ENCODE measurements at places on chromosomes 1 and 21.

- no peak for DNase-seq
Observed at GRCh38 chr1:60510162-60510561, 436.6 kb upstream of the C1orf87 start.

DNA sequence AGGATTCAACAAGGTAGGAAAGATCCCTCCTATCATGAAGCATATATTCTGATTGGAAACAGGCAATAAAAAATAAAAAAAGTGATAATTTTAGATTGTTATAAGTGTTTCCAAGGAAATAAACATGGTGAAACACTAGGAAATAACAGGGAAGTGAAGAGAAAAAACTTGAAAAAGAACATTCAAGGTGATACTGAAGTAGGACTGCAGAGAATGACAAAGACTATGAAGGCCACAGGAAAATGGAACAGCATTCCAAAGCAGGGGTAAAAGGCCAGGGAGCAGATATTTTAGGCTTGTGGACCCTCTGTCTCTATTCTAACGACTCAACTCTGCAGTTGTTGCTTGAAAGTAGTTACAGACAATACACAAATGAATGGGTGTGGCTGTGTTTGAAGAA, 7.9 kb downstream of the ANKRD45 start:
- no peak for DNase-seq

GRCh38 chr1:114902343-114902742, 47.7 kb downstream of the SYCP1 start:
- no peak for DNase-seq

GRCh38 chr1:34696981-34697380, 57.9 kb upstream of the GJB5 start:
- DNase-seq, result no peak

GRCh38 chr21:45110873-45111624, 36.7 kb downstream of the ADARB1 start:
- no peak for DNase-seq

DNA sequence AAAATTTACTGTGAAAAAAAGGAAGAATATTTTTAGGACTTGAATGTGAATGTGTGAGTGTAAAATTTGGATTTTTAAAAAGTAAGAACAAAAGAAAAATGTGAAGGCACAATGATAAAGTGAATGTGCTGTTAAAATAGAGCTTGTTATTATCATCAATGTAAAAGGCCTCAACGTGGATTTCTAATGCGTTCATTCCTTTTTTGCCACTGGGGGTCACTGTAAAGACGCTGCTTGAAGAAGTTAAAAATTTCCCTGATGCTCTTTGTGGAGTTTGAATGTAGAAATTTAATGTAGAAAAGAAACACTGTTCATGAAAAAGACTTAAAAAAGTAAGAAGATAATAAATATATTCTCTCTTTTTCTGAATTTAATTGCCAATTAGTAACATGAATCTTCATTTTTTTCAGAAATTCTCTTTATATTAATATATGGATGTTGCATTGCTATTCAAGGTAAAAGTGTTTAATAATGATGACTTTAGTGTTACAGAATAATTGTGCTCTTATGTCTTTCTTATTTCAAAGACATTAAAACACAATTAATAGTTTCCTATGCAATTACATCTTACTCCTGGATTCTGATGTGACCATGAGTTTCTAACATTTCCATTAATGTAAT, 161.5 kb downstream of the DNM3 start:
- DNase-seq, result peak; percentile 54

- DNase-seq, result no peak
Observed at GRCh38 chr1:248757784-248758195, 2.2 kb upstream of the LYPD8 start.

GRCh38 chr21:33033961-33034413, 8.3 kb downstream of the OLIG2 start:
- DNase-seq, result no peak

GRCh38 chr21:31967334-31967733, 94.5 kb downstream of the HUNK start:
- no peak for DNase-seq

GRCh38 chr1:97164276-97164639, 442.7 kb downstream of the PTBP2 start:
- DNase-seq, result no peak

DNA sequence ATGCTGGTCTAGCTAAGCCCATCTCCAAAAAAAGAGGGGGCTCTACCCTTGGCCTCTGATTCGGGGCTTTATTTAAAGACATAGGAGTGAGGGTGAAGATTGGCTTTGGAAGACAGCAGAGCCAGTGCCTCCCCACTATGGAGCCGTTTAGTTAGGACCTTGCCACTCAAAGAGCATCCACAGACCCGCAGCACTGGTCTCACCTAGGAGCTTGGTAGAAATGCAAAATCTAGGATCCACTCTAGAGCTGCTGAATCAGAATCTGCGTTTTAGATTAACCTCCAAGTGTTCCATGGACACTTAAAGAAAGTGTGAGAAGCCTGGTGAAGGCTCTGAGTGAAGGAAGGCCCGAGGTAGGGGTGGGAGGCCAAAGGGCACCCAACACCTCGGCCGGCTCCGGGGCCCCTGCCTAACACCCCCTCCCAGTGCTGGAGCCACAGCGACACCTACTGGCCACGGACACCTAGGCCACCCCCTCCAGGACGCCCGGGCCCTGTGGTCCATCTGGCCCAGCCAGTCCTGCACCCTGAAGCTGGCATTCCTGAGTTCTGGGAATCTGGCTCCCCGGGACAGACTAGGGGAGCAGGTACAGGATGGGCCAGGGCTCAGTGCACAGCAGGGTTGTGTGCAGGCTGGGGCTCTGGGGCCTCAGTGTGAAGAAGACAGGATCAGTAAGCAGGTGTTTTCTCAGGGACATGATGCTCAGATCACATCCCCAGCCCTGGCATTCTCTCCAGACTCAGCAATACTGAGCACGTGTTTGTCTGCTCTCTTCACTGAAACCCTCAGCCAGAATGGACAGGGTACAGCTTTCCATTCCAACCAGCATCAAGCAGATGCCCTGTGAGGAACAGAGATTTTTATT, 79.2 kb downstream of the TMEM53 start:
- no peak for DNase-seq

GRCh38 chr1:30381266-30381665, 342.1 kb downstream of the MATN1 start:
- no peak for DNase-seq

- peak; percentile 57 for DNase-seq
Observed at GRCh38 chr1:179809506-179810366, 66.6 kb downstream of the FAM163A start.

- no peak for DNase-seq
Observed at GRCh38 chr1:158818975-158819431, 12.1 kb upstream of the MNDA start.

GRCh38 chr1:51572365-51572764, 44.5 kb upstream of the OSBPL9 start:
- no peak for DNase-seq

DNA sequence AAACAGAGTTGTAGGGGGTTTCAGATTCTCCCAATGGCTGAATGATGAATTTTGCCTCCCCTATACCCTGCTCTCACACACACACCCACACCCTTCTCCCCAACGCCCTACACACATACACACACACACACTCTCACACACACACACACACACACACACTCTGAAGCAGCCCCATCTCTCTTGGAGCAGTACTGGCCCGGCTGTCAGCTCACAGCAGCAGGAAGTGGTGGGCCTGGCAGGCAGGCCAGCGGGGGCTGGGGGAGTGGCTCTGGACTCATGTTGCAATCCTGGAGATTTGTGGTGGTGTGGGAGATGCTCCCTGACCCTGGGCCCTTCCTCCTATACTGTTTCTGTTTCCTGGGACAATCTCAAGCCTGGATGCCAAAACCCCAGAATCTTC, 2.2 kb downstream of the IKBKE start:
- peak; percentile 51 for DNase-seq

GRCh38 chr1:94707321-94708298, 112.5 kb upstream of the SLC44A3 start:
- no peak for DNase-seq

DNA sequence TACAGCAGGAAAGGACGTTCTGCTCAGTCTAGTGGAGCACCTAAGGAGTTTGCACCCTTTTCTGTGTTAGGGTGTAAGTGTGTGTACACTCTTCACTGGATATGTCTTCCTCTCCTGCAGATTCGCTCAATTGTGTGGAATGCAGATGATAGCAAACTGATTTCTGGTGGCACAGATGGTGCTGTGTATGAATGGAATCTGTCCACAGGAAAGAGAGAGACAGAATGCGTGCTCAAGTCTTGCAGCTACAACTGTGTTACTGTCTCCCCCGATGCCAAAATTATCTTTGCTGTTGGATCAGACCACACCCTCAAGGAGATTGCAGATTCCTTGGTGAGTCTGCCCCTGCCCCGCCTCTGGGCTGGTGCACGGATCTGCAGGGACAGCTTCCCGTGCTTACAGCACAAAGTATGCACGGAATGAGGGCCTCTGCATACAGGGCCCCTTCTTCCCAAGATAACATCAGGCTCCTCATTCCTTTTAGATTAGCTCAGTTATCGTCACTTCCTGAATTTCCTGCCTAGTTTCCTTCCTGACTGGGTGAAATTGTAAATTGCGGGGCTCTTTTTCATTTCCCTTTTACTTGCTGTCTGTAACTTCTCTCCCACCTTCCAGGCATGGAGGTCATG, 34.6 kb downstream of the CFAP57 start:
- DNase-seq, result peak; percentile 99

GRCh38 chr1:94832446-94832845, 12.3 kb downstream of the SLC44A3 start:
- no peak for DNase-seq

DNA sequence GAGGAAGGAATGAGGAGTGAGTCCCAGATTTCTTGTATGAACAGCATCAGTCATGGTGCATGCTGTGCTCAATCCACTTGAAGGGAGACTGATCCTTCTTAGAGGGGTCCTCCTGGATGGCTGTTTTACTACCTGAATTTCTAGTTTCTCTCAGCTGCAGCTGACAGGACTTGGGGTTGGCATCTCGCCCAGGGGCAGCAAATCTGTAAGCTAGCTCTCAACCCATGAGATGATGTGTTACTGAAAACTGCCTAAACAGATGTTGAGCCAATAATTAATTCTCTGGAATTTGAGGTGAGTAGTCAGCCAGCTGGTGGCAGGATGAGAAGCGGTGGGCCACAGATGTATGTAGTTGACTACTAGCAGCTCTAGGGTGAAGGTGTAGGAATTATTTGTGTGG, 19.6 kb downstream of the BACH1 start:
- DNase-seq, result no peak

GRCh38 chr1:11805422-11806306, at the start of the genes CLCN6 and MTHFR:
CLCN6 (plus strand) TSS chr1:11806191; CDS start chr1:11806263, 72 bp downstream.
MTHFR (minus strand) TSS chr1:11805964; CDS start chr1:11803116, 2,848 bp downstream.
- DNase-seq, result peak; percentile 99

DNA sequence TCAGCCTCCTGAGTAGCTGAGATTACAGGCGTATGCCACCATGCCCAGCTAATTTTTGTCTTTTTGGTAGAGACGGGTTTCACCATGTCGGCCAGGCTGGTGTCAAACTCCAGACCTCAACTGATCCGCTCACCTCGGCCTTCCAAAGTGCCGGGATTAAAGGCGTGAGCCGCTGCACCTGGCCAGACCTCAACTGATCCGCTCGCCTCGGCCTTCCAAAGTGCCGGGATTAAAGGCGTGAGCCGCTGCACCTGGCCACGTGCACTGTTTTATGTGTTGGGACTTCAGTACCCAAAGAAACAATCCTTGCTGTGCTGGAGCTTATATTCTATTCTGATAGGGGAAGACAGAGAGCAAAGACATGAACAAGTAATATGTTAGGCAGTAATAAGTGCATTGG, 10.1 kb downstream of the TRAF5 start:
- no peak for DNase-seq

DNA sequence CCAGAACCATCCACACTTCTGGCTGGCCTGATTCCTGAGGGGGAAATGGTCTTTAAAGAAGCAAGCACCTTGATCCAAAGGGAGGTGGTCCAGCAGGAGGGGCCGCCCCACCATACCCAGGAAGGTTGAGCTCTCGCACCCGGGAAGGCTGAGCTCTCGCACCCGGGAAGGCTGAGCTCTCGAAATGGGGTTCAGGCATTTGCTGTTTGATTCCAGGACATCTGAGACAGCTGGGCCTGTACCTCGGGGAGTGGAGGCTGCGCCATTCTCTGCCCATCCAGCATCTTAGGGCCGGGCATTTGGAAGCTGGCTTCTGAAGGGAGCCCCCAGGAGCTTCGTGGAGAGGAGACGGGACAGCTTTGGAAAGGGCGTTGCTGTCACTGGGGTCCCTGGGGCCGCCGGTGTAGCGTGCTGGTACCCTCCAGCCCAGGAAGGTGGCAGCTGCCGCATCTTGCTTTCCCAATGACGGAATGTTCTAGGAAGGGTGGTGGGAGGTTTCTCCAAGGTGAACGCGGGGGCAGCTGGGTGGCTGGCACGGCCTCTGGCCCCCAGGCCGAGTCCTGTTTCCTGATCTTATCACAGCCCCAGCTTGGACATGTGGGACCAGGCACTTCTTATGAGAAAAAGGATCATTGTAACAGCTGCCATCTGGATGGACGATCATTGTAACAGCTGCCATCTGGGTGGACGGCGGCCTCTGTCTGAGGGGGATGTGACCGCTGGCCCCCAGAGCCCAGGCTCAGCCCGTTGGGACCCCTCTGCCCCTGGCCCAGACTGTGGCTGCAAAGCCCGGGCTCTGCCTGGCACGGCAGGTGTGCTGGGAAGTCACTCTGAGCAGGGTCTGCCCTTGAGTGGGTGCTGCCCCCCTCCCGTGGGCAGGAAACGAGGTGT, 61.6 kb downstream of the COL18A1 start:
- DNase-seq, result no peak

DNA sequence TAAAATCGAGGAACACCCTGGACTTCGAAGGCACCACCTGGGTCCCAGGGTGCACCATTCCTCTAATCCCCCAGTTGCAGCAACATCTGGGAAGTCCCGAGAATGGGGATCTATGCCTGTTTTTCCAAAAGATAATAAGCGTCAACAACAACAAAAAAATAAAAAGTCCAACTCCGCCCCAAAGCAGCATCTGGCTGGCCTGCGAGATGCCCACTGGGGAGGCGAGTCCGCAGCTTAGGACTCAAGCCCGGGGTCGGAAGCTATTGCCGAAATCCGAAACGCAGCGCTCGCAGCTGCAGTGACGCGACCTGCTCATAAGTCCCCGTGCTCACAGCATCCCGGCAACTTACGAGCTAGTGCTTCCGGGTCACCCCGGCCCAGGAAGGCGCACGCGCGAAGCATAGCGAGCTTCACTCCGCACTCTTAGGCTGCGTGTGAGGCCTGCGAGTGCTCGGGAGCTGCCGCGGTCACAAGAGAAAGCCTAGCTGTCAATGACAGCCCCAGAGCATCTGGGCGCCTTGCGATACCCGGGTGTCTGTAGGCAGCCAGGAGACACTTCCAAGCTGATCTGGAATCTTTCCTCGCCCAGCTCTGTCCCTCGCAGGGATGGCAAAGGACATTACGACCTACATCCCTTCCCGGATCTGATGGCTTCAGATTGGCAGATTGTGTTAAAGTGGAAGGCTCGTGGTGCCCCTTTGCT, 9.9 kb upstream of the LTN1 start:
- DNase-seq, result peak; percentile 92

GRCh38 chr1:110687250-110687649, 12.5 kb upstream of the KCNA3 start:
- peak; percentile 44 for DNase-seq

DNA sequence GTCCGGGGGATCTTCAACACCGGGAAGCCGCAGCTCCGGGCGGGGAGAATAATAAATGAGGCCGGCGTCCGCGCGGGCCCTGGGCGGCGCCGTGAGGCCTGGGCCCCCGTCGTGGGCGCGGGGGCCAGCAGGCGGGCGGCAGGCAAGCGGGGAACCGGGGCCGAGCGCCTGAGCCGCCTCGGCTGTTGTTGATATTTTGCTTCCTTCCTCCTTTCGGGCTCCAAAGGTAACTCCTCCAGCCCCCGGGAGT, at the start of gene MEF2D:
Gene MEF2D (minus strand): TSS at position 233 of the 250 bp plus-strand sequence. CDS start 17,483 bp downstream, outside the sequence.
- no peak for DNase-seq
